Activated CD8-positive, alpha-beta memory T cell treated with anti-CD3 and anti-CD28 coated beads for 1 hour (primary cell): ENCODE measurements at places on chromosomes 6 and 20.

- no peak for DNase-seq
Measured at GRCh38 chr6:154197196-154197860, 158.3 kb downstream of the OPRM1 start.

DNA sequence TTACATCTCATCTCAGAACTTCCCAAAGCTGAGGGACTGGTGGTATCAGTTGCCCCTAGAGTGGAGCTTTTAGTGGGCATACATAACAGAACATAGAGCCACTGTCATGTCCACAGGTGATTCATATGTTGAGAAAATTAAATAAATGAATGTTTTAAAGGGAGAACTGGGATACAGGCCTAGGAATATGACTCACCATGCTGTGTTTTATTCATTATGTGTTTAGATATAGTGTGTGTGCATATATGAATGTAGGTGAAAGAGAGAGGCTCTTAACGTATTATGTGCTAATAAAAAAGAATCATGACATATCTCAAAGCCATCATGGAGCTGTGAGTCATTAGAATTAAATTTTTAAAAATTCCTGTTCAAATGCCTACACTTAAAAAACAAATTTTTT is 332.2 kb upstream of the RSPO3 start:
- DNase-seq, result no peak

DNA sequence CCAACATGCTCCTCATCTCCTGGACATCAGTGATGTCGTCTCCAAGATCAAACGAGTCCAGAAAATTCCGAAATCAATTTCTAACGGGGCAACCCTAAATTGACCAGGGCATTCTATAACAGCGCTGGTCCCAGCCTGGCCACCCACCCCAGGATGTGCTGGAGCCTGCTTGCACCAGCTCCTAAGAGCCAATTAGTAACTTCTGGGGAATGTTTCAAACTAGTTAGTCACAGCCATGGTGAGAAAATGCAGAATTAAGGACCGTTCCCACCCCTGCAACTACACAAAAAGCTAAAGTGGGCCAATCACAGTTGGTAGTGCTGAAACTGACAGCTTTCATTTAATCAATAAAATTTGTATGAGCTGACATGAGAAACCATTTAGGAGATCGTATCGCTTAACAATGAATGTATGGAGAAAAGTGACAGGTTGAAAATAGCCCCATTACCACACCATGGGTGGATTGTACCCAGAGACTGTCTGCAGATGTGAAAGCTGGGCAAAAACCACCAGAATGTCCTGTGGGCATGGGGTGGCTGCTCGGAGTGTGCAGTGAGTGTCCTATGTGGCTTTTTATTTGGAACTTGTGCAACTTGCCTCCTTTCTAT is 165.7 kb upstream of the AFDN start:
- no peak for DNase-seq

- no peak for DNase-seq
Measured at GRCh38 chr20:50874758-50875665, 56.2 kb downstream of the ADNP start.

GRCh38 chr6:81694207-81694606 is 58.3 kb downstream of the TENT5A start:
- DNase-seq, result no peak

DNA sequence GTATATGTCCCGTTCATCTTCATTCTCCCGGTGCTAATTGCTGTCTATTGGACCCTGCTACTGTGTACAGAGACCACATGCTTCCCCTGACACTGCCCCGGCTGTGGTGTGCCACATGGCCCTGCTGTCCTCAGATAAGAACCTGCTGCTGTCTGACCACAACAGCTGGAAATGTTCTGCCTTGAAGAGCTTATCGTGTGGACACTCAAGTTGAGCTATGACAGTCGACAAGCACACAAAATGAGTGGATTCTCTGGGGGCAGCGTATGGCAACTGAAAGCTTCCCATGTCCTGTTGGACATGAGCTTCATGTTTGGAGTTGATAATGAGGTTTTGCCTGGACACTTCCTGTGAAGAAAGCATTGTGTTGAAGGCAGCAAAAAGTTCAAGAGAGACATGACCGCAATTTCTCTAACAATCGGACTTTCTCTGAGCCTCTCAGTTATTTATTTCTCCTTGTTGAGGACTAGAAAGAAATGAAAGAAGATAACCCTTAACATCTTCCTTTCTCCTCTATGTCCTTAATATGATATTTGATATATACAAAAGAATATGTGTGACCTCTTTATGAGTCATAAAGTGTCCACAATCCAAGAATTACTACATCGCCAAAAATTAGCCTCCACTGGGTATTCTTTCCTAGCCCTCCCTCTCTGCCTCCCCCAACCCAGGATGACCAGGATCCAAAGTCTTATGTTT is 187.1 kb upstream of the TCF21 start:
- no peak for DNase-seq

GRCh38 chr6:4883298-4883697 is 107.1 kb downstream of the CDYL start:
- no peak for DNase-seq

- DNase-seq, result no peak
Measured at GRCh38 chr6:169343886-169344749, 90.5 kb upstream of the THBS2 start.

- DNase-seq, result no peak
Measured at GRCh38 chr20:36170542-36171215, 16.1 kb downstream of the EPB41L1 start.

DNA sequence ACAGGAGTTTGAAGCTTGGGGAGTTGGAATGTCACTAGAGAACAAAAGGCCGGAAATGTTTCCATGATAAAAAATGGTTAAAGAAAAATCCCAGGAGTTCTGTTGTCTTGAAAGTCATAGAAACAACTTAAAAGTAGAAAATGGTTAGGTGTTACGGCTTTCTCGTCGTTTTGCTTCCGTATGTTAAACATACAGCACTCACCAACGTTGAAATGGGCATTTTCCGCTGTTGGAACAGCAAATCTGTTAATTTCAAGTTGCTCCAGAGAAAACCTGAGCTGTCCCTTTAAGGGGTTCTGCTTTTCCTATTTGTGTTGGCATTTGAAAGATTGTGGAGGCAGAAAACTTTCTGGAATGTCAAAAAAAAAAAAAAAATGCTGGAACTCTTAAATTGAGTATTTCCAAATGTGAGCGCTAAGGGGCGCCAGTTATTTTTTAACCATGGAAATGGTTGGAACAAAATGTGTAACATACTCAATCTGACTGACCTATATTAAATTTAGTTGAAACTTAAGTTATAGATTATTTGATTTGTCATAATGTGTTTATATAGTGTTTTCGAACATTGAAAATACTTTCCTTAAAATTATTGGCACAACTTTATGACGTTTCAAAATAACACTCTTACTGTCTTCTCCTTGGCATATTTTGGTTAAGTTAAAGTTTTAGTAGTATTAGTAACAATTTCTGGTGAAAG is 2.2 kb downstream of the QKI start:
- DNase-seq, result no peak

DNA sequence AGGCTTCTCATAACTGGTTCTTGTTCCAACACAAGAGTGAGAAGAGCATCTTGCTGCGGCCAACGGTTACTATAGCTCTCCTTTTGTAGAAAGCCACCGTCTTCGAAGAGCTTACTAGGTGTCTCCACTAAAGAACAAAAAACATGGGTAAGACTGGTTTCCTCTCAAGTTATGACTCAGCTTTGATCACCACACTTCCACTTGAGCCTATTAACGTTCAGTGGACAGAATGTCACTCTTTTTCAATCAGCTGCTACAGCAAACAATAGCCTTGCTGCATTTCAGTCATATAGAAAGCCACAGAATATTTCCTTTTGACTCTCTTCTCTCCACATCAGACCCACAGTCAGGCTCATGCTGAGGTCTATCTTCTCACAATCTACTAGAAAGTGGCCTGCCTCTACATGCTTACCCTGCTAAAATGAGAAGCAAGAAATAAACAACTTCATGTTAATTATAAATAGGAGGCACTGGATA is 243.5 kb upstream of the PREP start:
- no peak for DNase-seq

- DNase-seq, result no peak
Measured at GRCh38 chr20:48719598-48720255, 108.1 kb downstream of the PREX1 start.

- DNase-seq, result no peak
Measured at GRCh38 chr6:100876251-100876650, 4.9 kb downstream of the ASCC3 start.

GRCh38 chr6:86724695-86725094 is 212.6 kb upstream of the HTR1E start:
- DNase-seq, result no peak

DNA sequence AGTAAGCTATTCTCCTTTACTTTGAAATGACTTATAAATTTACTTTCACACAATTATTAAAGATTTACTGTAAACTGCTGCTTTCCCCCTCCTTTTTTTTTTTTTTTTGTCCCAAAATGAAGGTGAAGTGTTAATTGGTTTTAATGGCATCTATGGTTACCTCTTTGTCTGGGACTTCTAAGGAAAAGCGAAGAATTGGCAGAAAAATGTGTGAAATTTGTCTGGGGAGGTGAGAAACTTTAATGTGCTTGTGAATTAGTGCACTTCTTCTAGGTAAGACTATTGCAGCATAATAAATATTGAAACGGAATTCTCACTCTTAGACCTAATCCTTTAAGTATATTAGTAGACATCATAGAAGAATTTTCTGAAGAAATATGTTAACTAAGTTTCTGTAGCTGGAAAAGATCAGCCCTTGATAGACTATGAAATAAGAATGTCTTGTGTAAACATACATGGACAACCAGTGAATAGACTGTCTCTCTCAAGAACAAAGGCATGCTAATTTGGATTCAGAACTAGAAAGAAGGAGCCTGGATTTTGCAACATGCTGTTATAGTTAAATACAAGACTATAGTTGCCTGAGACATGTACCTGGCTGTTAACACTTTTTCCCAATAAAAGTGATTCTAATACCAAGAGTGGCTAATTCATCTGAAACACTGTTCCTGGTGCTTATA is 23.9 kb downstream of the FLRT3 start:
- DNase-seq, result no peak
